SK-N-SH (cell line): ENCODE measurements at places on chromosomes 6 and 20. TPM values are rescaled to one million over a fixed set of nuclear protein-coding genes. Genes with fewer than 3 reads are reported as not detected.
A peak's percentile ranks its signal among the peaks of the same experiment; 100 is the strongest.

The CCDC170 gene
- not detected in 2 replicates for polyA plus RNA-seq

The PREX1 gene
- 4.2 and 5.3 TPM in 2 replicates for polyA plus RNA-seq

- no peak for DNase-seq
Measured at GRCh38 chr6:107401573-107401972, 57.8 kb downstream of the PDSS2 start.

The TFAP2D gene
- not detected in 2 replicates for polyA plus RNA-seq

The ARFGEF3 gene
- polyA plus RNA-seq, result not detected in 2 replicates

DNA sequence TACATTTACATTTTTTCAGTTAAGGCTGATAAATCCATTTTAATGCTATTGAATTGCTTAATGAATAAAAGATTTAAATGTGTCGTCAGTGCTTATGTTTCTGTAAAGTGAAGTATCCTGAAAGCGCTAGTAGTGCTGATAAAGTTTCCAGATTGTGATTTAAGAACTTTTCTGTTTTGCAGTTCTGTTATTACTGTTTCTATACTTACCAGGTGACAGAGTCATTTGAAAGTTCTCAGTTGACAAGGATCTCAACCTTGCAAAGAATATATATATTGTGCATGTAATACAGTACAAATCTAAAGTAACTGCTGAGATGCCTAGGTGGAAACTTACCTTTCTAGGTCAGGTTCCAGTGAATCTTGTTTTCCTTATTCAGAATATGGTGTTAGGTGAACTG lies 201.8 kb downstream of the ARID1B start:
- no peak for DNase-seq

DNA sequence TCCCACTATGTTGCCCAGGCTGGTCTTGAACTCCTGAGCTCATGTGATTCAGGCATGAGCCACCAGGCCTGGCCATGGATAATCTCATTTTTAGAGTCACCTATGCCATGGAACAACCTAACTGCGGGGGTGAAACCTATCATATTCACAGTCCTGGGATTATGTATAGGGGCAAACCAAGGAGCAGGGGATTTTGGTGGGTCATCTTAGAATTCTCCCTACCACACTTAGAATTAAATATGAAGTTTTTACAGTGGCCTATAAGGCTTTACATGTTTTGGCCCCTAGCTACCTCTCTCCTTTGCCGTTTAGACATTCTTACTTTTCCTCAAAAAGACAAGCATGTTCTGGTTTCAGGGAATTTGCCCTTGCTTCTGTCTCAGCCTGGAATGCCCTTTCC lies 20.6 kb upstream of the VEGFA start:
- no peak for DNase-seq

DNA sequence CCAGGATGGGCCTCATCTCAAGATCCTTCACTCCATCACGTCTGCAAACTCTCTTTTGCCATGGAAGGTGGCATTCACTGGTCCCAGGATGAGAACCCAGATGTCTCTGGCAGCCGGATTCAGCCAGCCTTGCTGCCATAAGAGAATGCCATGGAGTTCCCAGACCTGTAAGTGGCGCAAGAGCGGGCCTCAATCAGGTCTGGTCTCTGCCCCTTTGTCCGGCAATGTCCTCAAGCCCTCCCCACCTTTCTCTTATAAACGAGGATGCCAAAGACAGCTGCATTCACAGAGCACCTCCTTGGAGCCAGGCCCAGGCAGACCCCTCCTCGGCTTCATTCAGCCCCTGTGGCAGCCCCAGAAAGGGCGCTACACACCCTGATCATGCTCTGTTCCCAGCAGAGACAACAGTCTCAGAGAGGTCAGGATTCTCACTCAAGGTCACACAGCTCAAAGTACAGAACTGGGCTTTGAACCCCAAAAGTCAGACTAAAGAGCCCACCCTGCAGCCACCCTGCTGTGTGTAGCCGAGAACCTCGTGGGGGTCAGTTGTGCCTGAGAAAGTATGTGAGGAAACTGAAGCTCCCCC lies 263.7 kb downstream of the TAF4 start:
- no peak for DNase-seq

The TFAP2A gene
- polyA plus RNA-seq, result 0.02 and 0.07 TPM in 2 replicates

- no peak for DNase-seq
Measured at GRCh38 chr6:5302995-5303622, 41.8 kb downstream of the FARS2 start.

GRCh38 chr20:18567739-18568091 lies 483 bp downstream of the SMIM26 start:
- DNase-seq, result peak; percentile 31

- DNase-seq, result no peak
Measured at GRCh38 chr6:21559238-21559637, 34.3 kb upstream of the SOX4 start.

DNA sequence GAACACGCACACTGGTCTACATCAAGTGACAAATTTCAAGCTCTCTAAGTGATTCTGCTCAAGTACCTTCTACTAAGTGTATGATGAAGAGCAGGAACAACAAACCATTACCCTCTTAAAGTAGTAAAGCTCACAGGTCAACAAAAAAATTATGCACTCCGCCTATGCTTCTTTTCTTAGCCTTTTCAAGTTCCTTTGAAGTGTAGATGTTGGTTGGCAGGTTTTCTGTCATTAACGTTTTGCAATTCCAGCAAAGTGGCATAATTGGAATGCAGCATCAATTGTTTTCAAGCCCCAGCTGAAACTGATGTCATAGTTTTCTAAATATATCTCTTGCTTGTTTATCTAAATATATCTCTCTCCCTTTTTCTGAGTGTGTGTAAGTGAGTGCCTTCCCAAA lies 396.9 kb upstream of the EYS start:
- DNase-seq, result no peak
